Stimulated activated CD8-positive, alpha-beta memory T cell treated with anti-CD3 and anti-CD28 coated beads, Interleukin-15, amount 100 ng/mL, for 48 hours (primary cell): ENCODE measurements at places on chromosomes 16 and 17.

DNA sequence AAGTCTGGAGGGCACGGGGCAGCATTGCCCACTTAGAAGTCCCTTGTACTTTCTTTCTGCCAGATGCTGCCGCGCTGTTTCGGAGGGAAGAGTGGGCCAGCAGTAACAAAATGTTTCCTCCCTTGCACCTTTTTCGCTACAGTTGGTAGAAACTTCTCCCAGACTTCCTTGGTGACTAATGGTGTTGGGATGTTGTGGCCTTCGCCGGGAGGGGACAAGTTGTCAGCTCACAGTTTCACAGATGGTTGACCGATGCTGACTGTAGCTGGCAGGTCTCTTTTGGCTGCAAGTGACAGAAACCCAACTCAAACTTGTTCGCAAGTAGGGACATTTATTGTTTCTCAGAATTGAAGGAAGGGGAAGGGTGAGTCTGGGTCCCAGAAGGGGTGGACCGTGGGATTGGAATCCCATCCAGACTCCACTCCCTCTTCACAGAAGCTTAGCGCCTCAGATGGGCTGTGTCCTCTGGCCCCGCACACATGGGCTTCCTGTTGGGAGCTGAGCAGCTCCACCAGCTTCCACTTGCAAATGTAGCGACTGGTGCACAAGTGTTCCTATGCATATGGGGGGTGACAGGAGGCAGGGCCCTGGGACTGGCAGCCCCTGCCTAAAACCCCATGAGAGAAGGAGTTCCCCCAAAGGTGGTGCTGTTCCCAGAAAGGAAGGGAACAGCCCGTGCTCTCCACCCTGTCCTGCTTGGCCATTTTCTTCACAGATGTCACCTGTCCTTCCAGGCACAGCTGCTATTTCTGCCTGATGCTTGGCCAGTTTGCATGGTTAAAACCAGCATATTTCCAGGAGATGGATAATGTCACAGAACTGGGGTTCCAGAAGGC, 30.9 kb upstream of the RPRML start:
- no peak for DNase-seq

GRCh38 chr17:266219-266618, 84.8 kb upstream of the DOC2B start:
- no peak for DNase-seq

DNA sequence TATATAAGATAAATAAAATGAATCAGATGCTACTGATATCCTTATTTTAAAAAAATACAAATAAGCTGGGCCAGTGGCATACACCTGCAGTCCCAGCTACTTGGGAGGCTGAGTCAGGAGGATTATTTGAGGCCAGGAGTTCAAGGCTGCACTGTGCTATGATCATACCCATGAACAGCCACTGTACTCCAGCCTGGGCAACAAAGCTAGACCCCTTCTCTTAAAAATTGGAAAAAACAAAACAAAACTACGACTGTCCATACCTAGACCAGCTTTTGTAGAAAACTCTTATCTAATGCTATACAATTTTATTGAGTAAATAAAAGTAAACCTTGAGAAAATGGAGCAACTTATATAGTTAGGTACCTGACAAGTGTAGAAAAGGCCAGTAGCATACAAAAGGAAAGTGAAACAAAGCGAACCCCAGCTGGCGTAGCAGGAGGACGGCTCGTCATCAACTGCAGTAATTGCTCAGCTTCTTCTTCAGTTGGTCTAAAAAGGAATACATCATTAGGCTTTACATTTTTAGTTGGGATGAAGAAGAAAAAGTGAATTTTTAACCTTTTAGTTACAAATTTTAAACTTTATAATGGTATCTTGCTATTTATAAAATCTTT, 23.6 kb downstream of the INTS2 start:
- no peak for DNase-seq

DNA sequence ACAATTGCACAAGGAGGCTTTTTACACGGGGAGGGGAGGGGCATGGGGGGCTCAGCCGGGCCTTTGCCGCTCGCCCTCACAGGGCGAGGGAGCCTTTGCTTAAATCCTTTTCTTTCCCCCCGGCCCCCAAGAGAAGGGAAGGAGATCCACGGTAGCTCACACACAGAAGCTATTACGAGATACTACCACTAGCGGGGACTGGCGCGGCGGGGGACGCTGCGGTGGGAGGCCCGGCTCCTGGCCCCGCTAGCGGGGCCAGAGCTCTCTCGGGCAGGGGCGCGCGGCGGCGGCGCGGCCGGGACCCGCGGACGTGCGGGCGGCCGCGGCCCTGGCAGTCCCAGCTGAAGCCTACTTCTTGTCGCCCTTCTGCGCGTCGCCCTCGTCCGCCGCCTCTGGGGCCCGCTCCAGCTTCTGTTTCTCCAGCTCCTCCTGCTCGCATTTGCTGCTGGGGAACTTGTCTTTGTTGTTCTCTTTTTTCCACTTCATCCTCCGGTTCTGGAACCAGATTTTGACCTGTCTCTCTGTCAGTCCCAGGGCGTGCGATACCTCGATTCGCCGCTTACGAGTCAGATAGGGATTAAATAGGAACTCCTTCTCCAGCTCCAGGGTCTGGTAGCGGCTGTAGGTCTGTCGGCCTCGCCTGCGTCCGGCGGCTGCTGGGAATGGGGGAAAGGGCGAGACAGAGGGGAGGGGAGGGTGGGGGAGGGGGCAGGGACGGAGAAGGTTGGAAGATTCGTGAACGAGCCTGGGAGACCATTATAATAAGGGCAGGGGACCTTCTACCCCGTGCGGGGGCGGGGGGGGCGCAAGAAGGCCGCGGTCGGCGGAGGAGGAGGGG, 2.0 kb downstream of the HOXB8 start:
- no peak for DNase-seq

DNA sequence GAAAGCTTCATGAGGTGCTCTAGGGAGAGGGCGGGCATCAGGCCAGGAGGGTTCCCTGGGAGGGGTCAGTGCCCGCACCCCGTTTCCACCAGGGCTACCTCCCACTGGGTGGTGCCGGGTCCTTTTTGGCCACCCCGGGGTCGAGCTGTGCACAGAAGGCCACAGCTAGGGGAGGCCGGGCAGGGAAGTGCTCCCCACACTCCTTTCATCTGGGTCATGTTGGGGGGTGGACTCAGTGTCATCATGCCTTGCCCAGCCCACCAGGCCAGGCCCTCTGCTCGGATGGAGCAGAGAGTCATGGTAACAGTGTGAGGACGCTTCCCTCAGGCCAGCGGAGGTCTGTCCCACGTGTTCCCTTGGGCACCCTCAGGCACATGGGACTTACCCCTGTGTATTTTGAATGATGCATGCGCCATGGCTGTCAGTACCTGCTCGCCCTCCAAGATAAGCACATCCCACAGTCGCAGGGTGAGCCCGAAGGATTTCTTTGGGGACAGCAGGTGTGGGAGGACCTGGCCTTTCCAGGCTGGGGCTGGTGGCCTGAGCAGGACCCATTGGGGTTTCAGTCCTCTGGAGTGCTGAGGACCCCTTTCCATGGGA, 46.4 kb downstream of the TNFRSF13B start:
- no peak for DNase-seq

DNA sequence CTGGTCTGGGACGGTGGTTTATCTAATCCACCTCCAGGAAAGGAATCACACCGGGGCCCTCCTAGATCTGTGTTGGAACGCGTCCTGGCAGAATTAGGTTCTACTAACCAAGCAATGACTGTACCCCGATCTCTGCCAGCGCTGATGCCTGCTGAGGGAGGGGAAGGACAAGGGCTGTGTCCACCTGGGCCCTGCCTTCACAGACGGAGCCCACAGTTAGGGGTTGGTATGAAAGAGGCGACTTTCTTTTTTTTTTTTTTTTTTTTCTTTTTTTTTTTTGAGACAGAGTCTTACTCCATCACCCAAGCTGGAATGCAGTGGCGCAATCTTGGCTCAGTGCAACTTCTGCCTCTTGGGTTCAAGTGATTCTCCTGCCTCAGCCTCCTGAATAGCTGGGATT, 9.9 kb upstream of the KRT19 start:
- DNase-seq: no peak
